ENCODE measurements at places on chromosomes 6 and 20.

DNA sequence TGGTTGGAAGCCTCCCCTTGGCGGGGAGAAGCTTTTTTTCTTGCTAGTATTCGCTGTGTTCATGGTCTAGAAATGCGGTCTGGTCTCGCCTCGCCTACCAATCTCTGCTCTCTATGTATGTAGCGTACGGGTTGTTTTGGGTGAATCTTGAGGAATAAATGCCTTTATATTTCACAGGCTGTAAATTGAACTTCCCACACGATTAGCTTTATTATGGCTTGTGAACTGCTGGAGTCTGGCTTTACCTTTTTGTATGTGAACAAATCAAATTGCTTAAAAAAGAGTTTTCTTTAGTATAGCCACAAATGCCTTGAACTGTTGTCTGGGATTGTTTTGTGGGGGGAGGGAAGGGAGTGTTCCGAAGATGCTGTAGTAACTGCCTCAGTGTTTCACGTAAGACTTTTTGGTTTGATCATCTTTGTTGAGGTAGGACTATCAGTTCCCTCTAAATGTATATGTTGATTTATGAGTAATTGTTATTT, 2.2 kb downstream of the INSM1 start:
- DNase-seq = no peak

DNA sequence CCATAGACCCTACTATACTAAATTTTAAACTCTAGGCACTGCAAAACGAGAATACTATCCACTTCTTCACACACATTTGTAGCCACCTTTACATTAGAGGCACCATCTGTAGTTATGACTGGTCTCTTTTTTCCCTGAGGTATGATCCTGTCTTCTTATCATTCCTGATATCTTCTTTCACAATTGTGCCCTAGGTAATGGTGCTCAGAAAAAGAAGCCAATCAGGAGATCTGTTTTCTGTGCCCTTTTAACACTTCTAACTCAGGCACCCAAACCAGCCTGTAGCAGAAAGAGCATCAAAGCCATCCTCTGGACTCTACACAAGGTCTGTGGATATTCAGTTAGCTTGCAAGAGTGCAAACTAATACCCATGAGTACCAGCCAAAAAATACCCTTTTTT, 149.7 kb upstream of the SGK1 start:
- no peak for DNase-seq

- no peak for DNase-seq
These were observed 508.9 kb downstream of the CDH26 start for GRCh38 chr20:60467078-60467477.

GRCh38 chr20:25198663-25199383, 3.3 kb downstream of the ENTPD6 start:
- DNase-seq = peak; percentile 21

- DNase-seq = no peak
These were observed 769 bp upstream of the TRPC4AP start for GRCh38 chr20:35093267-35093884.

GRCh38 chr6:33546766-33547165, 33.3 kb downstream of the BAK1 start:
- DNase-seq = no peak

DNA sequence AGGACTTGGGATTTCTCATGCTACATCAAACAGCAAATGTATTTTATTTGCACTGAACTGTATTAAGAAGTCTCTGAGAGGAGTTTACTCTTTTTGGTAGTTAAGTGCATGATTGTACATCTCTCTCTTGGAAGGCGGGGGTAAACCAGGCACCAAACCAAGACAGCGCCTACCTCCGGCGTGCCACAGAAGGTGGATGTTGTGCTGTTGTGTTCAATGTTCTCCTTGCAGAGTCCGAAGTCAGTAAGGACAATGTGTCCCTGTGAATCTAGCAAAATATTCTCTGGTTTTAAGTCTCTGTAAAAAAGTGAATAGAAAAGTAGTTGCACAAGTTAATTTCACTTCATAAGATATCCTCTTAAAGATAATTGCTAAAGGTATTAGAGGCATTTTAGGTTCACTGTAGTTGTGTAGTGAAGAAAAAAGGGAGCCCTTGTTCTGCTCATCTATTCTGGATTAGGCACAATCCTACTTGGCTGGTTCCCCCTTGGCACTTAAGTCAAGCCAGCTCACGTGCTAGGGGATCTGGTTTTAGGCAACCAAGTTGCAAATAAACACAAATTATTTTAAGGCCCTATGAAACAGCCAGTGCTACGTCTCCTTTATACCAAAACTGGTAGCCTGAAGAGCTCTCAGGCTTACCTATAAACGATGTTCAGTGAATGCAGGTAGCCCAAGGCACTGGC, 119.7 kb upstream of the SLC2A12 start:
- DNase-seq = no peak

DNA sequence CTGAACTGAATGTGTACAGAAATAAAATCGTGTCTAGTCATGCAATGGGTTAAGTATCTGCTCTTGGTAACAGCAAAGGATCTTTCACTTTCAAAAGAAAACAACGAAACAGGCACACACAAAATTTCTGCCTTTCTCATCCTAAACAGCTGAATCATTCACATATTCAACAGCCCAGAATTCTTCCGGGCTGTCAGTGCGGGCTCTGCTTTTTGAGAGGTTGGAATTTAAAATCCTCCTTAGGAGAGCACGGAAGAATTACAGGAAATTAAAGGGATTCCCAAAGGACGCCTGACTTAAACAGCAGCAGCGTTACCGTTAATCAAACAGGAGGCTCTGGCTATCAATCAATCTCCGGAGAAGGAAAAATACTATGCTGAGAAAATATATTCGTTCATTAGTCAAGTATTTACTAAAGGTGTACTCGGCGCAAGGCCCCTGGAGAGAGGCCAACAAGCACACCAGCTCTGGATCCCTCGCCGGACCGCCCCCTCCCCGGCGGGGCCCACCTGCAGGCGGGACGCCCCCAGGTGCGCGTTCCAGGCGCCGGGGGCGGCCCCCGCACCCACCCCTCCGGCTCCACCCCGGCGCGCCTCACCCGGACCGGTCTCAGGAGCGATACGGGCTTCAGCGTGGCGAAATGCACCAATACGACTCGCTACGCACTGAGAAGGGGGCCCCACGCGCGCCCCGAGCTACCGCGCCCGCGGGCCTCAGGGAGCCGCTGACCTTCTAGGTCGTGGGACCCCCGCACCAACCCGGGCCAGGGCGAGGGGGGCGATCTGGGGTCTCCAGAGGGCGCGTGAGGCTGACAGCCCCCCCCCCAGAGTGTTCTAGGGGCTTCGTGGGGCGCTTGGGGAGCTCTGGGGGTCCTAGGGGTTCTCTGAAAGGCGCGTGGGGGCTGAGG, 1.0 kb downstream of the NAPB start:
- peak; percentile 32 for DNase-seq

- DNase-seq = no peak
These were observed 94.4 kb downstream of the RNASET2 start for GRCh38 chr6:166861961-166862286.

- DNase-seq = no peak
These were observed 90.9 kb upstream of the INSM1 start for GRCh38 chr20:20276811-20277530.

DNA sequence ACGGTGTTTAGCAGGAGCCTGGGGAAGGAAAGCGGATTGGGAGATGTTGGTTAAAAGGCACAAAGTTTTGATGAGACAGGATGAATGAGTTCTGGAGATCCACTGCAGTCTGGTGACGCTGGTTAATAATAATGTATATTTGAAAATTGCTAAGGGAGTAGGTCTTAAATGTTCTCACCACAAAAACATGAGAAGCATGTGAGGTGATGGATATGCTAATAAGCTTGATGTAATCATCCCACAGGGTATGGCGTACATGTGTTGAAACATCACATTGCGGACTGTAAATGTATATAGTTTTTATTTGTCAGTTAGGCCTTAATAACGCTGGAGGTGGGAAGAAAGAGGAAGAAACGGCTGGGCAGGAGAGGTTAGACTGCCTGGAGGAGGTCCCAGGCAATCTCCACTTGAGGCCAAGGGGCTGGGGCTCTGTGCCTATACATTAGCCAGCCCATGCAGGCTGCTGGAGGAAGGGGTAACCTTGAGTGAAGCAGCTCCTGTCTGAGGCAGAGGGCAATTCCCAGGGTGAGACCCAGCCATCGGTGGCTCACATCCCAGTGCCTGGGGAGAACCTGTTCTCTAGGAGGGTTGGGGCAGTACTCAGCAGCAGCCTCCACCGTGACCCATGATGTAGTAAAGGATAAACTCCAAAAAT, 188.2 kb upstream of the QKI start:
- no peak for DNase-seq

DNA sequence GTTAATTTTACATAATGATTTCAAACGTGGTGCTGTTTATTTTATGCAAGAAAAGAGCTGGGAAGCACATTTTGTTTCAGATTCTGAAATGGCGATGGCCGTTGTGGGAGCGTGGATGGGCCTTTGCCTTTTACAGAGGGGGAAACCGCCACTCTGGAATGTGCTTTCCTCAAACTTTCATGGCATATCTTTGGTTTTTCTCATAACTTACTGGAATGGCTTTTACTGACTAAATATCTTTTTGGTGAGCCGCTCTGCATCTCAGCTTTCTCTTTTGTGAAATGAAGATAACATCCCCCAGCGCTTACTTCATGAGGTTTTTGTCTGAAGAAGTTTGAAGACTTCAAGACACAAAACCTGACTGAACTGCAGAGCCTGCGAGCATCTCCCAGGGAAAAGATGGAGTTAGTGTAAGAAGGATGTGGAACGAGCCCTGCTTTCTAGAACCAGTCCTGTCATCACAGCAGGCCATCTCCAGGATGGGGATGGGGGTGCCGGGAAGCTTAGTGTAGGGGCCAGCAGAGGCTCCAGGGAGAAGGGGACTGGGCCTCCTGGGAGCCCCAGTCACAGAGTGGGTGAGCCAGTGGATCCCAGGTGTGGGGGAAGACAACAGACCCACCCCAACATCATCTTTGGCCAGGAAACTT, 61.8 kb upstream of the TIAM2 start:
- DNase-seq = no peak

- DNase-seq = no peak
These were observed 52.2 kb downstream of the NPEPL1 start for GRCh38 chr20:58744836-58745235.

DNA sequence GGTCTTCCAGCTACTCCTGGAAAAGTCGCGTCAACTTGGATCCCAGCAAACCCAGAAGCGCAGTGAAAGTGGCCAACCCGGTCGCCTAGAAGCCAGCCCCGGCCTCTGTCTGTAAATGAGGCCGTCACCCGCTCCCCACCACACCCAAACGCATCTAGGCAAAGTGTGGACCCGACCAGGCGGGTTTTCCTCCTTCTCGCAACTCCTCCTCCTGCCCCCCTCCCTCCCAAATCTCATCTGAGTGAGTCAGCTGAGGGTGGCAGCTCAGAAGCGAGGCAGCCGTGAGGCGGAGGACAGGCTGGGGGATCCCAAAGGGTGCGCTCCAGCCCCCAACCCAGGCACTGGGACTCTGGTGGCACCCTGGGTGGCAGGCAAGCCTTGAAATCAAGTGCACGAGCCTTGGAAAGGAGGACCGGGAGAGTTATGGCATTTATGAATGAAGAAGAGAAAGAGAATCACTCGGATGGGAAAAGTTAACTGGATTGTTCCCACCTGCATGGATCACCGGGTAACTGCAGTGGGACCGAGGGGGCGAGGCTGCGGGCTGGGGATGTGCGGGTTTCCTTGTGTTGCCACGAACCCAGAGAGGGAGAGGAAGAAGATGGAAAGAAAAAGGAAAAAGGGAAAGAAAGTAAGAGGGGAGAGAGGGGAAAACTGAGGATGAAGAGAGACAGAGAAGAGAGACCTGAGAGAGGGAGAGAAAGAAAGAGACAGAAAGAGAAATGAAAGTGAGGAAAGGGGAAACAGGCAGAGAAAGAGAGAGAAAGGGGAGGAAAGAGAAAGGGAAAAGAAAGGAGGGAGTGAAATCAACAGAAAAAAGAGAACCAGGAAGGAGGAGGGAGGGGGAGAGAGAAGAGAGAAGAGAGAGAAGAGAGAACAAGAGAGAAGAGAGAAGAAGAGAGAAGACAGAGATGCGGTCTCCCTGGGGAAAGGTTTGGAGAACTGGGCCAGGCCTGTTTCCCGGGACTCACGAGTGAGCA, at the start of gene APCDD1L:
APCDD1L (minus strand) TSS at position 167 of the 980 bp plus-strand sequence. CDS start 692 bp downstream, outside the sequence.
- DNase-seq = no peak

- DNase-seq = no peak
These were observed 119.7 kb downstream of the ADGRG6 start for GRCh38 chr6:142421285-142422117.

DNA sequence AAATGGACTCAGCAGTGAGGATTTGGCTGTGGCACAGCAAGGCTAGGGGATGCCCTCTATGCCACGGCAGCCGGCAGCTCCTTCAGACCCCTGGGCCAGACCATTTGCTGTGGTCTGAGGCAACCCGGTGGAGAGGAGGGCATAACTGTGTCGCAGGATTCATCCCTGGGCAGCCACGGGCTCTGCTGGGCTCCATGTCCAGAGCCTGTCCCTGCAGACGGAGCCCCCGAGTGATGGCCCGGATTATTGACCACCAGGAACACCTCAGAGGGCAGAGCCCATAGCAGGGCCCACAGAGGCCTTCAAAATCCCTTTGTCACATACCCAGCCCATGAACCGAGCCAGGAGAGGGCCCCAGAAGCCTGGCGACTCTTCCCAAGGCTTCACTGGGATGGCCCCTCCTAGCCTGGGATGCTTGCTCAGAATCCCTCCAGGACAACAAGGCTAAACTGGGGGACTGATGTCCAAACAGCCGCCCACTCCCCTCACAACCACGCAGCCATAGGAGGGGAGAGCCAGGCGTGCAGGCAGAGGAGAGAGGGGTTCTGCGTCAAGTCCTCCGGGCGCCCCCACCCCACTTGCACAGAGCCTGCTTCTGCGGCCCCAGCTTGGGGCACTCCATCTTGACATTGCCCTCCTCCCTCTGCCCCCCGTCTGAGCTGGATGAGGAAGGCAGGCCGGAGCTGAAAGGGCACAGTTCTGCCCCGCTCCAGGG, 68.2 kb upstream of the AFDN start:
- no peak for DNase-seq

DNA sequence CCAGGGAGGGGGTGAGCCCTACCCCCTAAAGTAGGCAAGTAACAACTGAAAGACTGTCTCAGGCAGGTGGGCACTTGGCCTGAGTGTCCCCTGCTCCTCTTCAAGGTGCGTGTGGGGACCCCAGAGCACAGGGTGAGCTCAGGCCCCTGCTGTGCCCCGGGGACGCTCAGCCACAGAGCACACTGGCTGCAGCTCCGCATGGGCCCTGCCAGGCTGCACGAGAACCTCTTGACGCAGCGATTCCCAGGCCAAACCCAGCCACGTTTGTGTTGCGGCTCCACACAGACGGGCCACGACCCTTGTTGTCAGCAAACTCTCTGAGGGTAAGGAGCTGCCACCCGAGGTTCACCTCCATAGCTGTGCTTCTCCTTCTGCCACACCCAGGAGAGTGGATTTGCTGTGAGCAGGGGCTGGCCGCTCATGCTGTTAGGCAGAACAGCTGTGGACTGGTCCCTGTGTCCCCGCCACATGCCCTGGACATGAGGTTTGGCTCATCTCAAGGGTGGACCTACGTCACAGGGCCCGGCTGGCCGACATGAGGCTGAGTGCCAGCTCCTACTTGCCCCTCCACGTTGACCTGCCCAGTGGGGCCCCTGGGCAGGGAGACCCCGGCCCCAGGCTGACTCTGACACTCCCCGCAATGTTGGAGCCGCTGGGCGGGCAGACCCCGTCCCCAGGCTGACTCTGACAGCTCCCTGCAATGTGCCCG, 29.7 kb upstream of the GATA5 start:
- DNase-seq = no peak
